ENCODE measurements at places on chromosomes 3 and 15.
A peak's percentile ranks its signal among the peaks of the same experiment; 100 is the strongest.

- no peak for DNase-seq
Measured at GRCh38 chr15:70867911-70868467, 14.0 kb upstream of the LARP6 start.

DNA sequence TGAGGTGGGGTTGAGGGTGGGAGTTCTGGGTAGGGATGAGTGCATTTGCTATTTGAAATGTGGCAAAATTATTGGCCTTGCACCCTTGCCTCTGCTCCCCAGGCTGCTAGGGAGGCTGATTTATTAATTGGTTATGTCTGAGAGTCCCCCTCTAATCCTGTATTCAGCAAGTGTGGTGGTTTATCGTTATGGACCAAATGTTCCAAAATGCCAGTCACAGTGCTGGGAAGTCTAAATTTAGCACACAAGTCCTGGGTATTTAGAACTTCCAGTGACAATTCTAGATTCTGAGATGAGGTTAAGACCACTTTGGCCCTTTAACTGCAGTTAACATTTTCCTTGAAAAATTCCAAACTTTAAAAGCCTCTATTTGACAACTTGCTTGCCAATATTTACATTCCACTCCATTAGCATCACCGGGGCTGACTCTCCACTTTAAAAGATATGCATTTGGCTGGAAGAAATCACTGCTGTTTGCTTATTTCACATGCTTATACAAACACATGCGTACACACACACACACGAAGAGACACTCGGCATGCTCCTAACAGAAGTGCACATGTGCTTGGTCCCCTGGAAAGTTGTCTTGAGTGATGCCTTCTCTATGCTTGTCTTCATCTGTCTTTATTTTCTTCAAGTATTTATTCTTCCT, 247.7 kb downstream of the IL20RB start:
- DNase-seq = no peak

DNA sequence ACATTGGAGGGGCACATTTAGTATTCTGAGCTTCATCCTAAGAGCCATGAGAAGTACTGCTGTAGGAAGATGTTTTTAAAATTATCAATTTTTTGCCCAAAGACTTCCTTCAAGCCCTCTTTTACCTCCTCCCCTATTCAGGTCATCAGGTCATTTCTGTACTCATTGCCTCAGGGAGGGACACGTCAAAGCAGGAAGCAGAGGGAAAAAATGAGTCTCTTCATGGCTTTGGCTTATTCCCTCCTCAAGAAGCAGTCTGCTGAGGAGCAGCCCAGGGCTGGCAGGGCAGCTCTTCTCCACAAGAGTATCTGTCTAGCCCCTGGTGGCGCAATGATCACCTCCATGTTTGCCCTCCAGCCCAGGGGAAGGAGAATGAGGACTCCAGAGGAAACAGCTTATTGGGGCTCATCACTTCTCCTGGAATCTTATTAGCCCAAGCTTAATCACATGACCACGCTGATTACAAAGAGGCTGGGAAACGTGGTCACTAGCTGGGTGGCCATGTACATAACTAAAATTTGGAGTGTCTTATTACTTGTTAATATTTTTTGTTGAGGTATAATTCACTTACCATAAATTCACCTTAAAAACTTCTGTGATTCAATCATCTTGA, 44.2 kb upstream of the GATA2 start:
- DNase-seq = no peak

GRCh38 chr15:58551764-58552504, 120.1 kb downstream of the LIPC start:
- DNase-seq = no peak

DNA sequence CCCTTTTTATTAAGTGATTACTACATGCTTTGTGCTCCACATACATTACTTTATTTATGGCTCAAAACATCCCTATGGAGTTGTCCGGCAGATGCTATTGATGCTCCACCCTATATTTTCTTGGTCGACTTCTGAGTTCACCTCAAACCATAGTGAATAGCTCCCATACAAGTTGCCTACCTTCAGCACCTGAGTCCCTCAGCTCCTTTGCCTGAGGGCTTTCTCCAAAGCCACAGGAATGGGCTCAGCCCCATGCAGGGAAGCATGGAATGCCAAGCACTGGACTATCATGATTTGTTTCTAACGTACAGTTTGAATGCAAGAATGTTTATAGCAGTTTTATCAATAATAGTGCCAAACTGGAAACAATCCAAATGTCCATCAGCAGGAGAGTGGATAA, 124.8 kb upstream of the TNIK start:
- no peak for DNase-seq

DNA sequence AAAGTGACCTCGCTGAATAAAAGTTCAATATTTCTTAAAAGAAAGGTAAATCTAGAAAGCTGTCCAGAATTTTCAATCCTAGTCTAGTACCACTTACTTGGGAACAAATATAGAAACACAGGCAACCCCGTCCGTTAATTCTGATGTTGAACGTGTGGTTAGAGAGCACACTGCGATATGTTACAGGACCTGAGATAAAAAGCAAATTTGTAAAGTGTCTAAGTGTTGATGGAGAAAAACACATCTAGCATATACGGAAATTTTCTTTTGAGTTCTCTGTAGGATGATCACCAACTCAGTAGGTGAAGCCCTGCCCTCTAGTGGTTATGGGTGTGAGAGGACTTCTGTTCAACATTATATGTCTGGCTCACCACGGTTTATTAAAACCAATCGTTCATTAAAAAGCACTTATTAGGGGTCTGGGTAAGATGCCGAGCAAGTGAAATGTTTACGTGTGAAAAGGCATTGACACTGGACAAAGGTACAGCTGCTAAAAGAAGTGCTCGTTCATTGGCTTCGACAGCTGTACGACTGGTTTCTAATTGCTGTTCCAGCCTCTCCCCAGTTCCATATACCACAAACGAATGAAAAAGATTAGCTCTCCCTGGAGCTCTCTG, 1.0 kb upstream of the ATP2C1 start:
- DNase-seq = peak; percentile 73

- DNase-seq = no peak
Measured at GRCh38 chr3:51269466-51269865, 115.6 kb upstream of the MANF start.

DNA sequence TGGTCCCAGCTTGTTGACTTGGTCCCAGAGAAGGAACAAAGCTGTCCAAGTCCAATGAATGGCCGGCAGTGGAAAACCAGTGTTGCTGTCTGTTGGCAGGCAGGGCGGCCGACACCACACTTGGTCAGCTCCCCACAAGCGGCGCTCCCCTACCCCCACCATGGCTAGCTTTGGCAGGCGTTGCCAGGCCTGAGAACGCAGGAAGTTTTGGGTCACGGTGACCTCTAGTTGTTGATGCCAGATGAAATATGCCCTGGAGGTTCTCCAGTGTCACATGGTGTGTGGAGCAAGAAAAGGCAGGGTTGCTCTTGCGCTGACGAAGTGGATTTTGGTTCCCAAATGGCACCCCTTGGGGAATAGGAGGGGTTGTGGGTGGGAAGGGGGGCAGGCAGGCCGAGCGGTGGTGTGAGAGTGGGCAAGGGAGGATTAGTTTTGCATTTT, 72.7 kb upstream of the TPRG1 start:
- DNase-seq = no peak

GRCh38 chr15:90315278-90315982, 36.7 kb upstream of the ZNF774 start:
- DNase-seq = no peak

- no peak for DNase-seq
Measured at GRCh38 chr3:99630815-99631214, 7.6 kb upstream of the COL8A1 start.

DNA sequence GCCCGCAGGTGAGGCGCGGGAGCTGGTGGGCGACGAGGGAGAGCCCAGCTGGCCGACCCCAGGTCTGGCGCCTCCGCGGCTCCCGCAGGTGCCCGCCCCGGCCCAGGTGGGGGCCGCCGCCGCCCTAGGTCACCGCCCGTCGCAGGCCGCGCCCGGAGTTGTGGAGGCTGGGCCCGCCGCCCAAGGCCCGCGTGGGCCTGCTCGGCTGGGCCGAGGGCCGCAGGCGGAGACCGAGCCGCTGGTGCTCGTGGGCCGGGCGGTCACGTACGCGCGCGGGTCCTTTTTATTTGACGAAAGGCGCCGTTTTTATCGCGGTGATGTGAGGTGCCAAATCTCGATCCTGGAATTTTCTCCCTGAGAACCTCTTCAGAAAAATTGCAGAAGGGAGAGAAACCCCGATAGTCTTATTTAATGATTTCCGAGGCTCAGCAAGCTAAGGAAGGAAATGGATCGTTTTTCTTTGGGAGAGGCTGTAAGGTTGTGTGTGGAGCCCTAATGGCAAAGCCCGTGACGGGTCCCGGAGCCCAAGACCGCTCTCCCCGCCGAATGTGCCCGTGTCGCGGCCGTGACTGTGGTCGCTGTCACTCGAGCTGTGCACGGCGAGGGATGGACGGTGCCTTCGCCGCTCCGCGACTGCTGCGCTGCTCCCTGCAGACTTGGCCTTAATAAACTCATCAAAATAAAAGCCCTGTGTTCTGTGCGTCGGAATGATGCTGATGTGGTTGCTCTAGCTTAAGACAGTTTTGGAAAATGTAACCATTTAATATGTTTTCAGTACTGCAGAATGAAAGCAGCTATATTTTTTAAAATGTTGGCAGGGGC, 612 bp downstream of the APPL1 start:
- DNase-seq = peak; percentile 55

DNA sequence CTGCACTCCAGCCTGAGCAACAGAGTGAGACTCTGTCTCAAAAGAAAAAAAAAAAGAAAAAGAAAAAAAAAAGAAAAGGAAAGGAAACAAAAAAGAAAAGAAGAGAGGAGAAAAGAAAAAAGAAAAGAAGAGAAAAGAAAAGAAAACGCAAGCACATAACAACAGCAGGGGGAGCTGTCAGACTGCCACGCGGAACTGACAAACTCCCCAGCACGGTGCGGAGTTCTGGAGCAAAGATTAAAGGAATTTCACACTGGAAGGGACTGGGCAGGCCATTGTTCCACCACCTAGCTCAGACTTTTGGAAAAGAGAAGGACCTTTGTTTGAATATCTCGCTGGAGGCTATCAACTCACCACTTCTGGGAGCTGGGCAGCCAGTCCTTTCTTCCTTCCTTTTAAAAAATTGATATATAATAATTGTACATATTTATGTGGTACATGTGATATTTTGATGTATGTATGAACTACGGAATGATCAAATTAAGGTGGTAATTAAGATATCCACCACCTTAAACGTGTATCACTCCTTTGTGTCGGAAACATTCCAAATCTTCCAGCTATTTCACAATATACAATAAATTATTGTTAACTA, 40.5 kb downstream of the DPPA2 start:
- peak; percentile 32 for DNase-seq

DNA sequence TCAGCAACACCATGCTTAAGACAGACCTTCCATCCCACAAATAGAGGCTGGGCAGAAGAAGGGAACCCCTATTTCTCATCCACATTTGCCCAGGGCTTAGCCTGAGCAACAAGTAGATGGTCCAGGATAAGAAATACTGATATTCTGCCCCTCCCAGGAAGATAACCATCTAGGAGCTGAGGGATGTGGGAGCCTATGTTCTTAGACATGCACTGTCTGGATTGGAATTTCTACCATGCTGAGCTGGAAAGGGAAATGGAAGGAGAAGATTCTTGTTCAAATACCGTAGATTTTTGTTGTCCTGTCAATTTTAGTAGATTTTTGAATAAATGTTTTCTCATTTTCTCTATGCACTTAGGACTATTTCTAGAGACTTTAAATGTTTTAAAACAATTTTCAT, 450.7 kb upstream of the SEMA6D start:
- DNase-seq = no peak

DNA sequence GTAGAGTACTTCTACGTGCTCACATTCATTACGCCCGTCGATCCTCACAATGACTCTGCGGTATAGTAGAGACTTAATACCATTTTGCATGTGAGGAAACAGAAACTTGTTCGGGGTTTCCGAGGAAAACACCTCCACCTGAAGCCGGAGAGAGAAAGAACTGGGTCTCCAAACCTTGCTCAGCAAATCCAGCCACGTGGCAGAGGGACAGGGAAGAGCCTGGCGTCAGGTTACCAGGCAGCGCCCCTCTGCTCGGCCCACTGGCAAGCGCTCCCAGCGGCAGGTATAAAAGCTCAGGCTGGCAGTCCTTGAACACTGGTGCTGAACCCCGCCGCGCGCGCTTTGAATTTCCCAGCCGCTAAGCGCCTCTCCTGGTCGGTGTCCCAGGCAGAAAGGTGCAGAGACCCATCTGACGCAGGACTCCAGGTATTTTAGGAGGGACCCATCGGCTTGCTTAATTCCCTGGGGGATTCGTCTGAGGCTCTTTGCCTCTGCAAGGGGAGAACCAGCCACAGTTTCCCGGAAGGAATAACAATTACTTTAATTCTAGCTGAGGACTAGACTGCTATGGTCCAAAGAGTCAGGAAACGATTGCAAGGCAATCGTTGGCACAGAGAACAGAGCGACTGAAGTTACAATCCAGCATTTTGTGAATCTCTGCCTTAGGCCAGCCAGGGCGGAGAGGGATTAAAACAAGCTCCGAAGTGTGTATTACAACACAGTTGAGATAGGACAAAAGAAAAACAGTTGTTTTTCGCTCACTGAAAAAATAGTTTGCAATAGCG, at the start of gene C2CD4A:
TSS of gene C2CD4A (plus strand) at position 315 of the 785 bp plus-strand sequence. CDS start 637 bp downstream, outside the sequence.
- DNase-seq = no peak

- DNase-seq = no peak
Measured at GRCh38 chr3:170220871-170221270, 1.4 kb upstream of the PRKCI start.

DNA sequence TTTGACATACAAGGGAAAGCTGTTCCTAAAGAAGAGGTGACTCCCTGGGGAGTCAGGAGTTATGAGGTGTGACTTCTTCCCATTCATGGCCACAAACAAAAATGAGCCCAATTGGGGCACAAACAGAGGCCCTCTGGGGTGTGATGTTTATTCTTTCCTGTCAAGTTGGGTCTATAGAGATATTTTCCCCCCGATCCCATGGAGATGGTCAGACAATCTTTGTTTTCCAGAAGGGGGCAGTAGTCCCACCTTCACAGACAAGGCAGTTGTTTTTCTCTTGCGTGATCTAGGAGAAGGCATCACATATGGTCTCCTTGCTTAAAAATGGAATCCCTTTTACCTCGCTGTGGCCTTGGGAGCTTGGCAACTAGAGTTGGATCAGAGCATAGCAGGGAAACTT, 110.3 kb downstream of the MFSD1 start:
- DNase-seq = no peak

- DNase-seq = no peak
Measured at GRCh38 chr15:33296050-33296449, 14.7 kb upstream of the RYR3 start.

- DNase-seq = no peak
Measured at GRCh38 chr3:144380849-144381248, 409.2 kb downstream of the DIPK2A start.

GRCh38 chr3:100263583-100263982, 2.8 kb downstream of the TBC1D23 start:
- DNase-seq = no peak
